Cardiac muscle cell (in vitro differentiated cells and primary cell): ENCODE measurements at places on chromosomes 1 and 21. TPM values are rescaled to one million over a fixed set of nuclear protein-coding genes. Genes with fewer than 3 reads are reported as not detected.
A peak's percentile ranks its signal among the peaks of the same experiment; 100 is the strongest.

DNALI1 gene
- 17.8 and 23.5 TPM in 2 replicates for polyA plus RNA-seq

RAB25 gene
- polyA plus RNA-seq: 2.1 and 2.4 TPM in 2 replicates

LMX1A gene
- not detected in 2 replicates for polyA plus RNA-seq

ANKRD34A gene
- 2.7 and 5.4 TPM in 2 replicates for polyA plus RNA-seq

IL24 gene
- polyA plus RNA-seq: not detected in 2 replicates

CCDC181 gene
- 5.1 and 6.5 TPM in 2 replicates for polyA plus RNA-seq

NT5C1A gene
- polyA plus RNA-seq: 0.16 TPM in 1 of 2 replicates, not detected in the other

PARP1 gene
- 192 and 243 TPM in 2 replicates for polyA plus RNA-seq

FCAMR gene
- polyA plus RNA-seq: not detected in 2 replicates

GRCh38 chr1:2640626-2641025 is 7.8 kb upstream of the MMEL1 start:
- no peak for DNase-seq

DNA sequence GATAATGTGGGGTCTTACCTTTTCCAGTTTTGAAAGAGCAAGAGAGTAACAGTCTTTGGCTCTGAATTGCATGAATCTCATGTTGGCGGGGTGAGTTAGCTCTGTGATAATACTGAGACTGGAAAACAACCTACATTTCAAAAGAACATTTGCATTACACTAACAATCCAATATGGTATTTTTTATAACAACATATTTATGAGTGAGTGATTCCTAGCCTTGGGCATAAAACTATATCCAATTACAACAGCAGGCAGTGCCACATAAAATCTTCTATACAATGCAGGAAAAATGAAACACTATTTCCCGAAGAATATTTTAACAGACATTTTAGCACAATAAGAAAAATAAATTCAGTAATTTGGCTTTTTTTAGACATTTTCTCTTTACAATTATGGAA is 303.0 kb downstream of the KCNT2 start:
- no peak for DNase-seq

- DNase-seq: peak; percentile 58
Observed at GRCh38 chr1:222073307-222073995, 331.6 kb upstream of the DUSP10 start.

DNA sequence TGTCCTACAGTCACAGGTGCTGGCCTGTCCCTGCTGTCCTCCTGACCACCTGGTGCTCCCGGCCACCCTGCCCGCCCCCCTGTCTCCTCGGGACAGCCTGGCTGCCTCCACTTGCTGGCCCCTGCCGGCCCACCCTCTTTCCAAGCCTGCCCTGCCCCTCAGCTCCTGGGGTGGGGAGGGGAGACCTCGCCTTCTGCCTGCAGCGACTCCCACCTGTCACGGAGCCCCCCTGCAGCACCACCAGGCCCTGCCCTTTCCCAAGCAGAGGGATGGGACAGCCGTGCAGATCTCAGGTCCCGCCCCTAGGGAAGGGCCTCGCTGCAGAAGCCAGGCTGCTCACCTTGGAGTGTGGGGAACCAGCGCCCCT is 7.5 kb downstream of the LRRC3 start:
- no peak for DNase-seq

DNA sequence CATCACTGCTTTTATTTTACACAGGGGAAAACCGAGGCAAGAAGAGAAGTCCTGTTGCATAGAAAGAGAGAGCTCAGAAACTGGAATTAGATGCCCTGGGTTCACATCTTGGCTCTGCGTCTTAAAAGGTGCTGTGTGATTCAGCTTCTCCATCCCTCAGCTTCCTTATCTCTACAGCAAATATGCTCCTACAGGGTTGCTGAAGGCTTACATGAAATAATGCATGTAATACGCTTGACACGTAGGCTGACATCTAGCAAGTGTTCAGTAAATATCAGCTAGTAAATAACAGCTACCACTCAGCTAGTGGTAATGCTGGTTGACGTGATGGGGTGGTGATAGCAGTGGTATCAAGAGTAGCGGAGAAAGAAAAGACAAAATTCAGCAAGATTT is 77.1 kb upstream of the CD55 start:
- no peak for DNase-seq

DNA sequence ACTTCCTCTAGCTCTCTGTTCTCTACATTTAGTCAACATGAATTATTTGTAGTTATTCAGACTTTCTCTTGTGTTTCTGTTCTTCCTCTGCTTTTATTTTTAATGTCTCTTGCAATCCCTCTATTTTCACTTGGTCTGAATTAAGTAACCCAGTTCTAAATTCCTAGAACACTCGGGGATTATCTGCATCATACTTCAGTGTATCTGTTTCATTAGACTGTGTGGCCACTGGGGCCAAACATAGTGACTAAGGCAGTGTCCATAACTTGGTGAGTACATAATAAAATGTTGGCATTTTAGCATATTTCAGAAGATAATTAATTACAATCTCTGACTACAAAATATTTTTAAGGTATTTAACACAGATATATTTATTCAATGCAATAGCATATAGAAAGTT is 1087.2 kb upstream of the B3GALT2 start:
- no peak for DNase-seq

- no peak for DNase-seq
Observed at GRCh38 chr1:29017235-29017634, 102.9 kb downstream of the EPB41 start.

DNA sequence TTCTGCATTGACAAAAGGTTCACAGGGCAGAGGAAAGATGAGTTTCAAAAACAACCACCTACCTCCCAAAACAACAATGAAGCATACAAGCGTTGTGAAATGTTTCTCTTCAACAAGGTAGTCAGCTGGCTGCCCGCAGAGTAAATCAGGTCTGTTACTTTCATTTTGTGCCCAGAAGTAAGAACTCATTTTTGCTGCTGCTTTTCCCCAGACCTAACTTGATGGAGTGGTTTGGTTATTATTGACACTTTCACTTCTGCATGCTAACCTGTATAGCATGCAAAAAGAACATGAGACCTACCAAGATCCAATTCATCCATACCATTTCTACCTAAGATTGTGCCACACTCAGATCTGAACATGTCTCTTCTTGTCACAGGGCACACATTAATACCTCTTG is 1.3 kb downstream of the SLC9C2 start:
- no peak for DNase-seq

GRCh38 chr1:185570962-185571361 is 163.2 kb upstream of the HMCN1 start:
- DNase-seq: no peak

DNA sequence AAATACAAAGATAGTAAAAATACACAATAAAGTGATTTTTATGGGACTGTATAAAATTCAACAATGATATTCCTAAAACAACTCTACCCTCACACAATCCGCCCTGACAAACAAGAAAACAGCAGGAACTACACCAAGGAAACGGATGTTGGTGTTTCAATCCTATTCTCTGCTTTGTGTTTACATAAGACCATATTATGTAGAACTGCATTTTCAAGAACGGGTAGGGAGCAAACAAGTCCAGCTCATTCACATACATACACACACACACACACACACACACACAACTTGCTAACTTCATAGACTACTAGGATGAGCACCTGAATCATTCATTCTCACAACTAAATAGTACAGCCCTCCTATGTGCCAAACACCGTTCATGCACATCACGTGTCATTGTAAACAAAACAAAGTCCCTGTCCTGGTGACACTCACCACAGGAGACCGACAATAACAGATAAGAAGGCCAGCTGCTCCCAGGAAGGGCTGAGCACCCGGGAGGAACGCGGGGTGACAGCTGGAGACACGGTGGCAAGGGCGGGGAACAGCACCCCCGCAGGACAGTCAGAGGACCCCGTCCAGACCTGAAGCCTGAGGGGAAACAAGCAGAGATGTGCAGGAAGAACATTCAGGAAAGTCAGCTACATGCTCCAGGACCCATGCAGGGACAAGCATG is 43.0 kb downstream of the NPHP4 start:
- DNase-seq: no peak

- no peak for DNase-seq
Observed at GRCh38 chr1:180165509-180166435, 11.1 kb downstream of the QSOX1 start.

- no peak for DNase-seq
Observed at GRCh38 chr1:208025031-208025430, 114.1 kb upstream of the CD34 start.

DNA sequence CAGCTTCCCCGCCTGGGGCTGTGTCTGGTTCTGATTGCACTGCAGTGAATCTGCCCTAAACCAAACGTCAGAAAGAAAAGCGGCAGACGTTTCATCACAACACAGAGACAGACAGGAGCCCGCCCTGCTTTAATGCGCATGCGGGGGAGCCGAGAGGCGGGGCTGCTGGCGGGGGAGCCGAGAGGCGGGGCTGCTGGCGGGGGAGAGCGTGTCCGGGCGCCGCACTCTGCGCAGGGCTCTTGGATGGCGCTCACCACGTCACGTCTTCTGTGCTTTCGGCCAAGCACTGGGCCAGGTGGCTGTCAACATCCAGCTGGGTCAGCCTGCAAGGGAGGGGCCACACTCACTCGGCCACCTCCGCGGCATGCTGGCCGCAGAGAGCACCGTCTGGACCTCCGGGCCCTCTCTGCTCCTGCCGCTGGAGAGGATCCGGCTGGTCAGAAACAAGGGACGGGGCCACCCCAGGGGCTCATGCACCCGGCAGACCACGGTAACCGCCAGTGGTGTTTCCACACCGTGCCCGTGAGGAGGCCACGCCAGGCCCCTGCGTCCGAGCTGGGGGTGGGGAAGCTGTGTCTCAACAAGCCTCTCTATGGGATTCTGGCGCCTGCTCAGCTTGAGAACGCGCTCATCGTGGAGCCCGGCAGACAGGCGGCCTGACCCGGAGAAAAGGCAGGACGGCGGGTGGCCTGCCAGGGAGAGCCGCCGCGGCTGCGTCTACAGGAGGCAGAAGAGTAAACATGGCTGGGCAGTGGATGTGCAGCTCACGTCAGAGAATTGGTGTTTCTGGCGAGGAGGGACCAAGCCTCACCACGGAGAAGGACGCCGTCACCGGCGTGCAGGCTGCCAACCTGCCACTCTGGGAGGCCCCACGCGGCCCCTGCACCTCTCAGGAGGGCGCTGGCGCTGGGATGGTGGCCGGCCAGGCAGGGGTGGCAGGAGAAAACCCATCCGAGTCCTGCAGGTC is 4.8 kb downstream of the FAAP20 start:
- peak; percentile 98 for DNase-seq

DNA sequence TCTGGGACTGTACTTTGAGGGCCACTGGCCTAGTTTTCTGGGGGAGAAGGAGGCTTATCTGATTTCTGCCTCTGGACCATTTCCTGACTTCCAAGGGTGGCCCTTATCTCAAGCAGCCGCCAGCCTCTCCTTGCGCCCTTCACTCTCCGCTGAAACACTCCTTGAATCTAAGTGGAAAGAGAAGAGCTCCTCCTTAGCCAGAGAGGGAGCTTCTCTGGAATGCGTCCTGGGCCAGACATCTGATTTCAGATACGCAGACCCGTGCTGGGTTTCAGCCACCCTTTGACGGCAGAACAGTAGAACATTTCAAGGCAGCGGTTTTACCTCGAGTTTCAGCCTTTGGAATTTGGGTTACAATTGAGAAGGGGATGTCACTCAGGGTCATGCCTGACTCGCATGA is 308.0 kb downstream of the CAMTA1 start:
- peak; percentile 50 for DNase-seq

GRCh38 chr1:78483903-78484302 is 6.9 kb upstream of the PTGFR start:
- peak; percentile 59 for DNase-seq

DNA sequence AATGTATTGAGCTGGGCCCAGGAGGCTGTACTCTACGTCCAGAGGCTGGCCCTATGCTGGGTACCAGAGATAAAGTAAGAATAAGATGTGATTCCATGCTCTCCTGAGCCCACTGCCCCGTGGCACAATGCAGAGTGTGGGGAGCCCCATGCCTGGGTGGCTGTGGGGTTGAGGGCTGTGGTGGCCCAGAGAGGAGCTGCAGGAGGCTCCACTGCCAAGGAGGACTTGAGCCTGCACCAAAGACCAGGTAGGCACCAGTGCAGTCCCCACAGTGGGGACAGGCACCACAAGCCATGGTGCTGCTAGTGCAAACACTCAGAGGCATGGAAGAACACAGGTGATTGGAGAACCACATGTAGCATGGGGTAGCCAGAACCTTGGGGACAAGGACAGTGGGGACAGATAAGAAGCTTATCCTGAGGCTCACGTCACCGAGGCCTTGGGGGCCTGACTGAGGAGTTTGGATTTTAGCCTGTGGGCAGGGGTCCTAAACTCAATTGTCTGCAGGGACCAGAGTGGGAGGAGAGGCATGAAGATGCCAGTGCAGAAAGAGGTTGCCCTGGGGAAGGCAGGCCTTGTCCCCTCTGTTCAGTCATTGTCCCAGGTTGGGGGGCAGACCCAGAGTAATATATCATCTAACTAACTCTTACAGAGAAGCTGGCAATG is 21.9 kb upstream of the EPS8L3 start:
- no peak for DNase-seq

GRCh38 chr1:37631036-37631435 is 3.7 kb downstream of the RSPO1 start:
- no peak for DNase-seq

- no peak for DNase-seq
Observed at GRCh38 chr1:203031467-203031866, 5.2 kb downstream of the PPFIA4 start.

GRCh38 chr21:21963911-21964310 is 965.7 kb downstream of the NCAM2 start:
- no peak for DNase-seq

DNA sequence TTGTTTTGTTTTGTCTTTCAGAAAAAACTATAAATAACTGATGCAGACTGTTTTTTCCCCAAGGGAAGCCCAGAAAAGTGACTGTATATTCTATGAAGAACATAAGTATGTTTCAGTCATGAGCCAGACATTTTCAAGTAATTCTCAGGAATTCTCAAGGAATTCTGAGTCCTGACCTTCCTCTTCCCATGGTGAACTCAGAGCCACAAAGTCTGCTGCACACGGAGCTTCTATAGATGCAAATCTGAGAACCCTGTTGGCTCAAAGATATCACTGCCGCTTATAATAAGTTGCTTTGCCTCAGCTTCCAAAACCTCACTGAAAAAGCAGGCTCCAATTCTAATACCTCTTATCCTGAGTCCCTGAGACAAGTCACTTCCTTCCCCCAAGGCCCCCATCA is 418.5 kb upstream of the RUNX1 start:
- peak; percentile 3 for DNase-seq

- DNase-seq: no peak
Observed at GRCh38 chr1:154550657-154551056, 7.8 kb downstream of the UBE2Q1 start.

- peak; percentile 18 for DNase-seq
Observed at GRCh38 chr1:167298325-167298724, 77.6 kb downstream of the POU2F1 start.

DNA sequence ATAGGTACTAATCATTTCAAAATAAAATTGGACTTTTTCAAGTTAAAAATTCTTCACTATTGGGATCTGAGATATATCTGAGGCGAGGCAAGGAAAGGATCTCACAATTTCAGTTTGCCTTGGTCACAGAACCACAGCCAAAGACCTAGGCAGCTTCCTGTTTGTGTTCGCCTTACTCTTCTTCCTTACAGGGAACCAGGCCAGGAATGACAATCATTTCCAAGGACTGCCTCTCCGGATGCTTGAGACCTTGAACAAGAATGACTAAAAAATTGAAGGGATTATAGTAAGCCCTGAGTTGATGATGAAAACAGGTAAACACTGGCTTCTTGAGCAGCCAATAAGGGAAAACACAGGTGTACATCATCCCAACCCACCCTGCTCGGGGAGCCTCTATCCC is 35.2 kb upstream of the SERBP1 start:
- no peak for DNase-seq

GRCh38 chr1:198253668-198254067 is 96.9 kb downstream of the NEK7 start:
- DNase-seq: no peak
